CD4-positive, alpha-beta T cell treated with Interleukin-2 at 100 ng/mL for 4 hours (primary cell): ENCODE measurements at places on chromosomes 3 and 15.

- no peak for DNase-seq
These were observed 57.1 kb downstream of the CAPN7 start for GRCh38 chr3:15263120-15263519.

GRCh38 chr15:35545316-35545823 is 595 bp downstream of the DPH6 start:
- DNase-seq = peak; percentile 19

GRCh38 chr3:150303768-150304167 is 104.3 kb upstream of the TSC22D2 start:
- DNase-seq = no peak

DNA sequence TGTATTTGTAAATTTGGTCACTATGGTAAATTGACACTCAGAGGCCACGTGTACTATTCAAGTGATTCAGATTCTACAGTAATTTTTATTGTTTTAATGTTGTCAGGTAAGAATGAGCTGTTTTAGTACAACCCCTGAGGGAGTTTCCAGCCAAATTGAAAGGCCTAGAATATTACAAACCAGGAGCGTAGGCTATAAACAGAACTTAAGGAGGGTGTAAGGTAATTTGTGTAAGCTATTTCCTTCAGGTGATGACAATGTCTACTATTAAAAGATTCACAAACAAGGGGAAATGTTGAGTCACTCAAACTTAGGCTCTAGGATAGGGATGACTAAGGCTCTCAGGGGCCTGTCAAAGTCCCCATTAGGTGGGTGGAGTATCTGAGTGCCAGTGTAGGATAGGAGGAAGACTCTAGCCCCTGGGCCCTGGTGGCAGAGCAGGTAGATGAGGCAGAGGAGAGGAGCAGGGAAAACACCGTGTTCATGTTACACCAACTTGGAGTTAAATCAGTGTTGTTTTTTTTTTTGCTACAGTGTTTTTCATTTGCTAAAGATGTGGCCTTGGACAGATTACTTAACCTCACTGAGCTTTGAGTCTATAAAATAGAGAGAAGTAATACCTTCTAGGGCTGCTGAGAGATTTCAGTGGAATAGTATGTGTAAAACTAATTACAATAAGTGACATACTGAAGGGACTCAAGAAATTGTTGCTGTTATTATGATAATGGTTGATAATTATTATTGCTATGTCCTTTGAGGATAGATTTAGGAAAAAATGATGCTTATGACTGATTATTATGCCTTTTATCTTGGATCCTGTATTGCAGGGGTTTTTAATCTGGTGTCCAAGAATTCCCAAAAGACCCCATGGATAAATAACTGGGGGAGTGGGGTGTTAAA is 10.3 kb downstream of the TM4SF1 start:
- no peak for DNase-seq
